ENCODE measurements at places on chromosomes 5 and 9.

- DNase-seq: no peak
Observed at GRCh38 chr9:137316012-137316981, 14.2 kb upstream of the NRARP start.

DNA sequence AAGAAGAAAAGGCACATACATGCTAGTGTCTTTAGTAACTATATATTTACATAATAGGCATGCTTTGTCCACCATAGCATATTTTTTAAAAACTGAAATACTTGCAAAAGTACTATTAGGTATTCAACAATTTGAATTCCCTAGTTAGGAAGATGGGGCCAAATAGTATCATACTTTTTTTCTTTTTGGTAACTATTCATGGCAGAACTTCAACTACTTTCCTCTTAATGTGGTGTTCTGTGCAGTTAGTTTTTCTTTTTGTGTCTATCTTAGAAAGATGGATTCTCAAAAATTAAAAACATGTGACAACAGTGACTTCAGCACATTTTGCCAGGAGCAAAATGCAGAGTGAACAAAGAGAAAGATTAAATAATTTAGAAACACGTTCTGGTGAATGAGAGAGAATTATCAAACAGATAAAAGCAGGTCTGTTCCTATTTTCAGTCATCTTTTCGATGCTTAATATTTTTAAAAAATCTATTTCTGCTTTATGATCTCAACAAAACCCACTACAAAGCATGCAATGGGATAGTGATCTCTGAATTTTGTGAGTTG, 341.1 kb downstream of the ARL15 start:
- no peak for DNase-seq

- no peak for DNase-seq
Observed at GRCh38 chr9:34556949-34557348, 32.6 kb downstream of the CNTFR start.

- no peak for DNase-seq
Observed at GRCh38 chr9:131100445-131100844, 4.1 kb downstream of the AIF1L start.

DNA sequence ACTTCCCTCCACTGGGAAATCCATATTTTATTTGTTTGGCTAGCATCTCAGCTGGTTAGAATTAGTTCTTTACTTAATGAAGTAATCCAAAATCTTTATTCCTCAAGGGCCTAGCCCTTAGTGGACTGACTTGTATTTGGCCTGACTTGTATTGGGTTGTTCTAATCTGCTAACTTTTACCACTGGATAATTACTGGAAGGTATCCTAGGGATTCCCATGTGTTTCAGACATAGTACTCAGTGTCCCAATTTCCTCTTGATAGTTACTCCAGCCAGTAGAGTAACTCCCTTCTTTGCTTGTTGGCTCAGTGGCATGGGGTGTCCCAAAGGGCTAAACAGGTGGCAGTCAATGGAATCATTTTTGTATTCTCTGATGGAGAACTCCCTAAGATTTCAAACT, 156.0 kb downstream of the DCP2 start:
- no peak for DNase-seq

- no peak for DNase-seq
Observed at GRCh38 chr5:160293901-160294561, 18.3 kb downstream of the CCNJL start.

- no peak for DNase-seq
Observed at GRCh38 chr9:38356851-38357250, 35.7 kb upstream of the ALDH1B1 start.

GRCh38 chr5:171673328-171673727, 112.3 kb upstream of the SMIM23 start:
- DNase-seq: no peak

- DNase-seq: no peak
Observed at GRCh38 chr9:26261503-26262330, 583.5 kb upstream of the TUSC1 start.

Measured in AML-193 (cell line).